NCI-H1417 treated with DMSO at 0.1 percent for 48 hours (cell line): ENCODE measurements at places on chromosomes 7 and 10.
A peak's percentile ranks its signal among the peaks of the same experiment; 100 is the strongest.

DNA sequence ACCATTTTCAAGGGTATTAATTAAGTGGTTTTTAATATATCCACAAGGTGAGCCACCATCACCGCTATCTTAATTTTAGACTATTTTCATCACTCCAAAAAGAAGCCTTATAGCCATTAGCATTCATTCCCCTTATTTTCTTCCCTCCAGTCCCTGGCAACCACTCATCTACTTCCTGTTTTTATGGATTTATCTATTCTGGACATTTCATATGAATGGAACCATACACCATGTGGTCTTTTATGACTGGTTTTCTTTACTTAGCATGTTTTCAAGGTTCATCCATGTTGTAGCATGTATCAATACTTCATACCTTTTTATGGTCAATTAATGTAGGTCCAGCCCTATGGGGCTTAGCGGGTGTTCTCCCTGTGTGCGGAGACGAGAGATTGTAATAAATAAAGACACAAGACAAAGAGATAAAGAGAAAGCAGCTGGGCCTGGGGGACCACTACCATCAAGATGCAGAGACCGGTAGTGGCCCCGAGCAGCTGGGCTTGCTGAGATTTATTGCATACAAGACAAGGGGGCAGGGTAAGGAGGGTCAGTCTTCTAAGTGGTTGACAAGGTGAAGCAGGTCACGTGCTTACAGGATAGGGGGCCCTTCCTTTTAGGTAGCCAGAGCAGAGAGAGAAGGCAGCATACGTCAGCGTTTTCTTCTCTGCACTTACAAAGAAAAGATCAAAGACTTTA, 14.6 kb downstream of the WBP1L start:
- DNase-seq: no peak

GRCh38 chr7:42097752-42098151, 139.3 kb downstream of the GLI3 start:
- DNase-seq: no peak

- no peak for DNase-seq
These were observed 563.8 kb upstream of the IGFBP3 start for GRCh38 chr7:46484906-46485305.

DNA sequence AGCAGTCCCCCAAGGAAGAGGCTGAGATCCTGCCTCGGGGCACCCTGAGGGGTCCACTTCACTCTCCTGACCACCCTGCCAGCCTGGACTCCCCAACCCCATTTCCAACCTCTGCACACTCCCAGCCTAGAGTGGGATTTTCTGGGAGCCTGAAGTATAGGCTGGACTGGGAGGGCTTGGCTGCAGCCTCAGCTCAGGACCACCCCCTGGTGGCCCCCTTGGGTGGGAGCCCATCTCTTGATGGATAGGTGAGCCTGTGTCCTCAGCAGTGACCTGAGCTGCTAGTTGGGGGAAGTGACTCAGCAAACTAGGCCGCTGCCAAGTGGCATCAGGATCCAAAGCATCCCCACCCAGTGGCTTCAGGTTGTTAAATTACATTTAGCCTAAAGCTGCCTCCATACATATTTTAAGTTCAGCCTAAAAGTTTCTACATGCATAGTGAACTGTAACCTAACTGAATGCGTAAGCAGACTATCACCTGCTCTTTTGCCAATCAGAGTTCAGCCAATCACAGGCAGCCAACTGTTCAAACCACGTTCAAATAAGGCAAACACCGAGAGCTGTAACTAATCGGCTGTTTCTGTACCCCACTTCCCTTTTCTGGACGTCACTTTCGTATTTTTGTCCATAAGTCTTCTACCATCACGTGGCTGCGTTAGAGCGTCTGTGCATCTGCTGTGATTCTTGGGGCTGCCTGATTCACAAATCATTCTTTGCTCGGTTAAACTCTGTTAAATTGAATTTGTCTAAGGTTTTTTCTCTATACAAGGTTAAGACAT, 144.0 kb downstream of the PLPP4 start:
- DNase-seq: no peak

- peak; percentile 33 for DNase-seq
These were observed 240.4 kb downstream of the ARL4A start for GRCh38 chr7:12927635-12928434.

DNA sequence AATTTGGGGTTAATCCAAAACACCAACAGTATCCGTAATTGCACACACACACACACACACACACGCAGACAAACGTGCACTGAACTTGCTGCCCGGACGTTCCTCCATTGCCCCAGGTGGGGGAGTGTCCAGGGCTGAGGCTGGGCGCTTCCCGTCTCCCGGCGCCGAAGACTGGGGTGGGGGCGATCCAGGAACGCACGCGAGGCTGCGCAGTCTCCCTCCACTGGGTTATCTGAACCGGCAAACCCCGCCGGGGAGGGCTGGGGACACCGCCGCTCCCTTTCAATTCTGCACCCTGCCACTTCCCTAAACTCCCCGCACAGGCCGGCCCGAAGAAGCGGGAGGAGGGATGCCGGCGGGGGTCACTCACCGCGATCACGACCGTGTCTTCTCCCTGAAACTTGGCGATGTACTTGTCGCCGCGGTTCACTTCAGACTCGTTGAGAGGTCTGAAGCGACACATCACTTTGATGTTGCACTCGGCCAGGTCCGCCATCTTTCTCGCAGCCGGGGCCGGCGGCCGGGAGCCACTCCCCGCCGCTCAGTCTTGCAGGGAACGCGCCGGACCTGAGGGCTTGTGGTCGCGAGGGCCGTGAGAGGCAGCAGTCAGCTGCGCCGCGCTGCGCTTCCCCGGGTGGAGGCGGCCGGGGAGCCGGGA, 618 bp downstream of the KIF5B start:
- no peak for DNase-seq

DNA sequence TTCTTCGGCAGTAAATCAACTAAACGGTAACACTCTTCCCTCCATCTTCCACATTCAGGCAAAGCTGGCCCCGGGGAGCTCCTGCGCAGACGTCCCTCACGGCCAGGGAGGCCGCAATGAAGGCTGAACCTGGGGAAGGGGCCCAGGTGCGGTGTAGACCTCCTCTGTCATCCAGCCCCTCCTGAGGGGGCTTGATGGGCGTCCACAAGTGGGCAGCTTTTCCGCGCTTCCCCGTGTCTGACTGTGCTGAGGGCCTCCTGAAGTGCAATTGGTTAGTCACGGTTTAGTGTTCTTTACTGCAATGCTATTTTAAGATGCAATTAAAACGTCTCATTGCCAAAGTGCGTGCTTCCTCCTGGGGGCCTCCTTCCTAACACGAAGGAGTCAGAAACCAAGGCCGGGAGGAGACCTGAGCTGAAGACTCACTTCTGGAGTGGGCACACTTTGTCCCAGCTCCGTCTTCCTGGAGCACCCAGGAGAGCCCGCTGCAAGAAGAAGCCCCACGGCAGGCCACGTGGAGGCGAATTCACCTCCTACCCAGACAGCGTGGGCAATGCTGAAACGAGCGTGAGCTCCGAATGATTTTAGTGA, 173.3 kb downstream of the ELFN1 start:
- no peak for DNase-seq

GRCh38 chr10:95693071-95693667, 558 bp downstream of the TCTN3 start:
- DNase-seq: no peak

GRCh38 chr7:140200061-140200989, 23.5 kb upstream of the KDM7A start:
- no peak for DNase-seq

- DNase-seq: no peak
These were observed 109.9 kb downstream of the JCAD start for GRCh38 chr10:29949411-29950011.
